ENCODE measurements at places on chromosomes 1 and 21.

DNA sequence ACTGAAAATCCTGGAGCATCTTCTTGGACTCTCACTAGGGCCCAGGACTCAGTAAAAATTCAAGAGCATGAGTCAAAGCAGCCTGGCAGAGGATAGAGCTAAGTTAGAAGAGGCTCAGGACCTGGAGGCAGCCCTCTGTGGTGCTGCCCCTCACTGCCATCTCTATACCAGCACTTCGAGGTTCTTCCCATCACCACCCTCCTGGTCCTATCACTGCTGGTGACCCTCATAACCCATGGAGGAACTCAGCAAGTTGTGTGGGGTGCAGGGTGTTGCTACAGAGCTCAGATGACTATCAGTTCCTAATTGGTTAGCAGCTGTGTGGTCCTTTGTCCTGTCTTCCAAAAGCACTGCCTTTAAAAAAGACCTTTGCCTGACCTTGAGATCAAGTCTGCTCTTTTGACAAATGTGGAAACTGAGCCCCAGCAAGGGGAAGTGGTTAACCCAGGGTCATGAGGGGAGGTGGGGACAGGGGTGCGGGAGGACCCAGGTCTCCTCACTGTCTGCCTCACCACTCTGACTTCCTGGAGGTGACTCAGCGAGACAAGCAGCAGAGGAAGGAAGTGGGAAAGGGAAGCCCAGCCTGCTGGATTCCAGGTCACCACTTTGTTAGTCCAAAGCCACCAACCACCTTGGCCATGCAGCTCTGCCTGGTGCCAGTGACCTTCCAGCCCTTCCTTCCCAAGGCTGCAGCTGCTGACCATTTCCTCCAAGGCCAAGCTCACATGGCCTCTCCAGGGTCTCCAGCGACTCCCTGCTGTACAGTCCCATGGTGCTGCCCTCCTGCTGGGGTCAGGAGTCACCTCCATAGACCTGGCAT is 199.4 kb upstream of the EDN2 start:
- DNase-seq = no peak

DNA sequence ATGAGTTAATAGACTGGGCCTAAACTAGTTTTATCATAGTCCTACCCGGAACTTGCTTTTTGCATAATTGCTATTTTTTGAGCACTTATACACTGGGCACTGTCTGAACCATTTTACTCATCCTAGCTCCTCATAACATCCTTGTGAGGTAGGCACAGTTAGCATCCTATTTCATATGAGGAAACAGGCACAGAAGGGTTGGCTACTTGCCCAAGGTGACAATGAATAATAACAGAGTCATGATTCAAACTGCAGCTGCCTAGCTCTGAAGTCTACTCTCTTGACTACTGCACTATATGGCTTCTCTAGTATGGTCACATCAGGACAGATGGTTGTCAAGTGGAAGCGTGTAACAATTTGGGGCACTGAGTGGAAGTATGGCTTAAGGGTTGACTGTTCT is 18.2 kb upstream of the RC3H1 start:
- no peak for DNase-seq

GRCh38 chr1:206892351-206892984 is 4.8 kb upstream of the IL24 start:
- DNase-seq = no peak

GRCh38 chr1:206693029-206693428 is 8.3 kb downstream of the MAPKAPK2 start:
- no peak for DNase-seq

- no peak for DNase-seq
Measured at GRCh38 chr1:162283657-162284056, 93.0 kb downstream of the SPATA46 start.

DNA sequence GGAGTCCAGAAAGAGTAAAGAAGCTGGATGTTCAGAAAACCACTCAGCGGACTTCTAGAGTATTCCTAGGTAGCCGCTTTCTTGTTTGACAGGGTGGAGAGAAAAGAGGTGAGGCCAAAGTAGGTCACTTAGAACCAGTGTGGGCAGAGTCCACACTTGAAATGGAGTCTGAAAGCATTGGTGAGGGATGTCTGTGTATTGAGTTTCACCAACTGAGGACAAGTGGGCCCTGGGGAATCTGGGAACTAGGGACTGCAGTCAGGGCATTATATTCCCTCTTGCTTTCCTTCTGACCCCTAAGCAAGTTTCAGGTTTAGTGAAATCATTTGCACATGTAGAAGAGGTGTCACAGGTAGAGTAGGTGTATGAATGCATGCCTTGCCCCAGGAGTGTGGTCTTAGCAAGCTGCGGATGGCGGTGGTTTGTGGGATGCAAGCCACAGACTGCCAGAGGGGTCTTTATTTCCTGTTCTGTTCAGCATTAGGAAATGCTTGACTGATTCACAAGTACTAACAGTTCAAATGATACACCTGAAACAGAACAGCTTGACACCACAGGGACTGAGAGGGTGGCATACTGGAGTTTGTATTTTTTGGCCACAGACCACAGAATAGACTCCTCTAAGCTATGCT is 1.1 kb upstream of the GNG12 start:
- no peak for DNase-seq

DNA sequence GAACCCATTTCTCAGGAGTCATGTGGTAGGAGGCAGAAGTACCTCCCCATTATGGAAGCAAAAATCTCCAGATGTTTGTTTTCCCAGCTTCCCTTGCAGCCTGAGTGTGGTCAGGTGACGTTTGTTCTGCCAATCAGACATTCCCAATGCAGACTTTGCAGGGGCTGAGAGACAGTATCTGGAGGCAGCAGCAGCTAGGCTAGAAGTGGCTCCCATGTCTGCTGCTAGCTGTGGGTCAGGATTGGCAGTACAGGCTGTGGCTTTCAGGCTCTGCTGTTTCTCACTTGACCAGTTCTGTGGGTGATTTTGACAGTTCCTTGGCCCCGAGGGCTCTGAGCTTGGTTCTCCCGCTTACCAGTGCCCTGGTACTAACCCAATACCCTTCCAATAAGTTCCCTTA is 58.6 kb upstream of the NBPF3 start:
- DNase-seq = no peak

GRCh38 chr1:1306070-1306660 is 1.6 kb downstream of the ACAP3 start:
- no peak for DNase-seq

GRCh38 chr1:175471039-175471800 is 272.2 kb downstream of the TNR start:
- no peak for DNase-seq

GRCh38 chr1:63307196-63307794 is 15.1 kb upstream of the FOXD3 start:
- DNase-seq = no peak

DNA sequence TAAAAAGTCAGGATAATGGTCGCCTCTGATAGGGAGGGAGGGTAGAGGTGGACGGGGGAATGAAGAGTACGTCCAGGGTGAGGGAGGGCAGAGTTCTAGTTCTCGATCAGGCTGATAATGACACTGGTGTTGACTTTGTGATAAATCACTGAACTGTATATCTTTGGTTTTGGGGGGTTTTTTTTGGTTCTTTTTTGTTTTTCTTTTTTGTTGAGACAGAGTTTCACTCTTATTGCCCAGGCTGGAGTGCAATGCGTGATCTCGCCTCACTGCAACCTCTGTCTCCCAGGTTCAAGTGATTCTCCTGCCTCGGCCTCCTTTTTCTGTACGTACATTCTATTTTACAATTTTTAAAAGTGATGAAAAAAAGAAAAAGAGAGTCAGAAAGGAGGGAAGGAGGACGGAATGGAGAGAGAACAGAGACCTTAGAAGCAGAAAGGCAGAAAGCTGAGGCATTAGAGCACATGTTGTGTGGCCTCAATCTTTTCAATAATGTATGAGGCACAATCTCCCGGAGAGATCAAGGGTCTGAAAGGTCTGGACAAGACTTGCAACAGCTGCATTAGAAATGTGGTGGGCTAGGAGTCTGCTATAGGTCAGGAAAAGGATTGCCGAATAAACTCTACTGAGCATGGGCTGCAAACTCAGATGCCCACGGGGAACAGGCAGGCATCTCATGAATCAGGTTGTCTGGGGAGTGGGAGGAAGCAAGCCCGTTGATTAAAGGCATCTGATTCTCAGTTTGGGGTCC is 174.8 kb downstream of the TOMM20 start:
- DNase-seq = no peak

DNA sequence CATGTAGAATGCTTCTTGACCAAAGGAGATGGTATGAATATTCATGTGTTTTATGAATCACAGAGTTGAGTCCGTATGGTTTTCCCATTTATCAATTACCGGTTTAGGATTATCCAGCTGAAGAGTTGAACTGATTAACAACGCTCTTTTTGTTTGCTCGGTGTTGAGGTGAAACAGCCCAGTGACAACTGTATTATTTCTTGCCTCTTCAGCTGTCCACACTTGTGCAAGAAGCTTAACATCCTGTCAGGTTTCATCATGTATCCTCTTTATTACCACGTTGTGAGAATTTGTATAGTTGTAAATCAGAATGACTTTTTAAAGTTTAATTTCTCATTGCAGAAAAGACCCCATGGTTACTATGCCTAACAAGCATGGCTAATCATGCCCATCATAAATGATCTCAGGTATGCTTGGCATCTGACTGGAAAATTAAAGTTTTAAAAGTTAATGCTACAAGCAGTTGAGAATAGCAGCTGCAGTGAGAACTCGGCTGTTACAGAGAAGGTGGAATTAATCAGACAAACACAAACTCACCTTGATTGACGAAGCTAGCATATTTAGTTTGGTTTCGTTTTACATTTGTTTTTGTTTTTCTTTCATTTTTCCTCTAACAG is 563.2 kb upstream of the ADGRL2 start:
- DNase-seq = no peak

GRCh38 chr1:51518586-51519047 is 449 bp downstream of the EPS15 start:
- DNase-seq = peak; percentile 65

GRCh38 chr1:207306603-207307002 is 14.9 kb upstream of the CD55 start:
- no peak for DNase-seq

DNA sequence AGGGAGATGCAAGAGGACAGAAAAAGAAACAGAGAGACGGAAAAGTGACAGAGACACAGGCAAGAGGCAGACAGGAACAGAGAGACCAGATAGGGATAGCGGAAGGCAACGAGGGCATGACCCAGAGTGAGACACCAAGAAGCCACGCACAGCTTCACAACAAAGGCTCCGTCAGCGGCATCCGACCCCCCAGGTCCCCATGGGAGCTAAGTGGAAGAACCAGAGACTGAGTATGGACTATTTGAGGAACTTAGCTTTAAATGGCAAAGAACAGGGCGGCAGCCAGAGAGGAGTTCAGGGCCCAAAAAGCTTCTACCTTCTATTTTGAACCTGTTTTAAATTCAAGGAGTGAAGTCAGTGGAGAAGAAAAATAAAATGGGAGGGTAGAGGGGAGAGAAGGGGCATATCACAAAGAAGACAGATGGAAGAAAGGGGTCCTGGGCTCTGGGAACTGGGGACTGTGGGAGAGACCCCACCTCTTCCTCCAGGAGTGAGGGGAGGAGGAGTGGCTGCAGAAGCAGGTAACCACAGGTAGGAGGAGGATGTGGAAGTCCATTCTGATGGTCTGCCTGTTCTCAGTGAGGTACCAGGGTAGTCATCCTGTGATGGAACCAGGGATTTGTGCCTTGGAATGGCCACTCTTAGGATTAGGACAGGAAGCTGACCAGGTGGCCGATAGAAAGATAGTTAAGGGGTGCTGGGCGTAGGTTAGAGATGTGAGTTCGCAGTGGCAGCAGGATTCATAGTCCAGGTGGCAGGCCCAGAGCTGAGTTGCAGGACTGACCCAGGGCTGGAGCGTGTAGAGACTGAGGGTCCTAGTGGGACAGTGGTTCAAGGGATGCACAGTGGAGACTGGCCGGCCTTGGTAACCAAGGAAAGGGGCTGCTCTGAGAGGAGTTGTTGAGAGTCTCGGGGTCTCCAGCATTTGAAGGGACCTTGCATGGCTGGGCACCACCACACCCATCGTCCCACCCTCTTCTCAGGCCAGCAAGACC is 37.7 kb downstream of the CSMD2 start:
- DNase-seq = no peak

- DNase-seq = no peak
Measured at GRCh38 chr1:232340446-232340845, 289.5 kb downstream of the SIPA1L2 start.

DNA sequence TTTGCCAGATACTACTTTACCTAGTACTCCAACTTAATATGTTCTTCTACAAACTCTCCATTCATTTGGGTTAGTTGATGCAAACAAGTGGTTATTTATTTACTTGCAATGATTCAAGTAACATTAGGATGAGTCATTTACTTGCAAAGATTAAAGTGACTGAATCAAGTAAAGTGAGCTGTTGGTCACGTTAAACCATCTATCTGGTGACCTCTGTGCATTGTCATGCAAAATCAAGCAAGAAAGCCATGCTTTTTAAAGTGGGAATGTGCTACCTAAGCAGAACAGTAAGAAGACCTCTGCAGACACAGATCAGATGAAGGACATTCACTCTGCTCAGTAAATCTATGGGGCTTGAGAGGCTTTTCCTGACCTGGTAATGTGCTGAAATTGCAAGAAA is 254.7 kb downstream of the LRRIQ3 start:
- no peak for DNase-seq

- no peak for DNase-seq
Measured at GRCh38 chr1:64080941-64081562, 122.4 kb upstream of the UBE2U start.

DNA sequence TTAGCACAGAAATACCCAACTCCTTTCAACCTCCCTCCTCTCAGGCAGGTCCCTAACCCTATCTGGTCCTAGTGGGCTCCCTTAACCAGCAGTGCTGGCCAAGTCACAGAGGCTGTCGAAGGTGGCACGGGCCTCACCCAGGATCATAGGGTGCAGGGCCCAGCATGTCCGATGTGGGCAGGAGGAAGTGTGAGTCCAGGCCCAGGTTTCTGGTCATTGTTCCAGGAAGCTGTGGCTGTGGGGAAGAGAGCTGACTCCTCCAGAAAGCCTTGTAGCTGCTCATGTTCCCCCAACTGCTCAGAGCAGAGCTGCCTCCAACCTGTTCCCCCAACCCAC is 2.4 kb downstream of the CCDC17 start:
- no peak for DNase-seq

- DNase-seq = no peak
Measured at GRCh38 chr1:58844176-58844575, 60.3 kb upstream of the JUN start.

- no peak for DNase-seq
Measured at GRCh38 chr1:200053091-200053490, 25.6 kb downstream of the NR5A2 start.

- no peak for DNase-seq
Measured at GRCh38 chr1:94304553-94304952, 67.2 kb upstream of the ARHGAP29 start.

- no peak for DNase-seq
Measured at GRCh38 chr1:55352080-55352810, 137.1 kb upstream of the USP24 start.

- DNase-seq = no peak
Measured at GRCh38 chr21:29939104-29939923, 482 bp downstream of the GRIK1 start.

DNA sequence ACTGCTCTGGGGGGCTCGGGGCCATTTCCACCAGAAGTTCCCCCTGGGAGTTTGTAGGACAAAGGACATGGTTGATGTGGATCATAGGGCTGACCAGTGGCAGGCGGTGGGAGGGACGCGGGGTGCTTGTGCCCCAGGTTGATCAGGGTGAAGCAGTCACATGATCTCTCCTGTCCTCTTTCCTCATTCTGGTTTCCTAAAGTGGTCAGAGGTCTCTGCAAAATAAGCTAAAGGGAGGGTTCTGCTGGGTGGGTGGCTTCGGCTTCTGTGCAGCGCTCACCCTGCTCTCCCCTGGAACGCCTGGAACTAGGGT is 9.2 kb downstream of the PDXK start:
- DNase-seq = no peak

- peak; percentile 22 for DNase-seq
Measured at GRCh38 chr1:9284061-9284460, 8.6 kb upstream of the SPSB1 start.

GRCh38 chr1:241627453-241628259 is 12.5 kb downstream of the CHML start:
- peak; percentile 29 for DNase-seq
